ENCODE measurements at places on chromosomes 7 and 10.

GRCh38 chr10:77493851-77494261 lies 143.8 kb downstream of the KCNMA1 start:
- no peak for DNase-seq

DNA sequence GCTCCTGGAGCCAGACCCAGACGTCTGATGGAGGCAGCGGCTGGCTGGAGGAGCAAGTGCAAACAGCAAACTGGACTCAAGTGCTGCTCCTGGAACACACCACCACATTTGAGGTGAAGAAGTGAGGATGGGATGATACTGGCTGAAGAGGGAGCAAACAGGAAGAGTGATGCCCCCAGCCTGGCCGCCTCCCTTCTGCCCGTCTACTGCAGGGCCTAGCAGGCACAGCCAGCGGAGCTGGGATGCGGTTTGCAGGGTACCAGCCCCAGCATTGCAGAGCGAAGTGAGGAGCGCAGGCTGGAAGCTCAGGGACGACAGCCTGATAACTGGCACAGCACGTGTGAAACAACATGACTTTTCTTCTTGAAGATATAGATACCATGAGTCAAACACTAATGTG lies 111.8 kb upstream of the ZNF32 start:
- no peak for DNase-seq

DNA sequence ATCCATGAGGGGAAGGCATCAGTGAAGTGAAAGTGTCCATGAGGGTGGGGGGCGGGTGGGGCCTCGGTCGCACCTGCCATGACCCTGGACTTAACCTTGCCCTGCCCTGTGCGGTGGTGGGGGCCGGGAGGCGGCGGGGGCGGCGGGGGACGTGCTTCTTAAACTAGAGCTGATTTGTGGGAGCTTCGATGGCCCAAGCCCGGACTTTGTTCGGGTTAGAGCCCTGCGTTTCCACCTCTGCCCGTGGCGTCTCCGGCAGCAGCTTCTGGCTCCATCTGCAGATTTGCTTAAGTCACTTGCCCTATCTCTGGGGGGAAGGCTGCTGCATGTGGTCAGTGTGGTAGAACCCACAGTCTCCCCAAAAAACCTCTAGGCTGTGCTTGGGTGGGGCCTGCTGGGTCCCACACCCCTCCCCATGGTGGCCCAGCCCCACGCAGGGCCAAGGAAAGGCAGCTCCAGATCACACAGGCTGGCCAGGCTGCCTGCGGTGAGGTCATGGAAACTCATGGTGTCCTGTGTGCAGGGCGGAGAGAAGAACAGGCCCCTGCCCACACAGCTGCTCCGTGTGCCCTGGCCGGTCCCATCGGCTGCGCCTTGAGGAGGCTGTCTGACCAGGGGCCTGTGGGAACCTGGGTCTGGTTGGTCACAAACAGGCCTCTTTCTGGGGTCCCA lies 93.2 kb downstream of the INPP5A start:
- DNase-seq, result no peak

- no peak for DNase-seq
Measured at GRCh38 chr10:114313139-114313538, 74.1 kb downstream of the VWA2 start.

DNA sequence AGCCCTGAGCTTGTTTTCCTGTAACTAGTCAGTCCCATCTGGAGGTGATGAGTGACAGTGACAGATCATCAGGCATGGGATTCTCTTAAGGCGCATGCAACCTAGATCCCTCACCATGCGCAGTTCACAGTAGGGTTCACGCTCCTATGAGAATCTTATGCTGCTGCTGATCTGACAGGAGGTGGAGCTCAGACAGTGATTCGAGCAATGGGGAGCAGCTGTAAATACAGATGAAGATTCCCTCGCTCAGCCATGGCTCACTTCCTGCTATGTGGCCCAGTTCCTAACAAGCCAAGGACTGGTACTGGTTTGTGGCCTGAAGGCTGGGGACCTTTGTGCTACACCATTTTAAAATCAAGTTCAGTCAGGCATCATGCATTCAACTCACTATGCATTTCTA lies 221.7 kb downstream of the KIAA1217 start:
- no peak for DNase-seq

GRCh38 chr10:86105181-86105580 lies 261.4 kb downstream of the GRID1 start:
- DNase-seq, result no peak

DNA sequence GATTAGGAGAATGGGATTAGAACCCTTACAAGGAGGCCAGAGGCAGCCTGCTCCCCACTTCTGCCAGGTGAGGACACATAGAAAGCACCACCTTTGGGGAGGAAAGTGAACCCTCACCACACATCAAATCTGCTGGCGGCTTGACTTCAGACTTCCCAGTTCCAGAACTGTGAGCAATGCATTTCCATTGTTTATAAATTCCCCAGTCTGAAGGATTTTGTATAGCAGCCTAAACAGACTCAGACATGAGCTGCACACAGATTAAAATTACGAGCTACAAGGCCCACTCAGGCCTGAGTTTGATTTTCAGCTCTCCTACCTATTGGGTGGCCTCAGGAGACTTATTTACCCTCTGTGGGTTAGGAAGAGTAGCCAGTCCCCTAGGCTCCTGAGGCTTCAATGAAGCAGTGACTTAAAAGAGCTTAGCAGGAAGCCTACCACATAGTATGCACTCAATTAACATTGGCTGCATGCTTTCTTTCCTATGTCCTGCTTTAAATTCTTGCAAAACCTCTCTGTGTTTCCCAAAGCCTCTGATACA lies 350.7 kb upstream of the ZMIZ1 start:
- DNase-seq, result no peak

DNA sequence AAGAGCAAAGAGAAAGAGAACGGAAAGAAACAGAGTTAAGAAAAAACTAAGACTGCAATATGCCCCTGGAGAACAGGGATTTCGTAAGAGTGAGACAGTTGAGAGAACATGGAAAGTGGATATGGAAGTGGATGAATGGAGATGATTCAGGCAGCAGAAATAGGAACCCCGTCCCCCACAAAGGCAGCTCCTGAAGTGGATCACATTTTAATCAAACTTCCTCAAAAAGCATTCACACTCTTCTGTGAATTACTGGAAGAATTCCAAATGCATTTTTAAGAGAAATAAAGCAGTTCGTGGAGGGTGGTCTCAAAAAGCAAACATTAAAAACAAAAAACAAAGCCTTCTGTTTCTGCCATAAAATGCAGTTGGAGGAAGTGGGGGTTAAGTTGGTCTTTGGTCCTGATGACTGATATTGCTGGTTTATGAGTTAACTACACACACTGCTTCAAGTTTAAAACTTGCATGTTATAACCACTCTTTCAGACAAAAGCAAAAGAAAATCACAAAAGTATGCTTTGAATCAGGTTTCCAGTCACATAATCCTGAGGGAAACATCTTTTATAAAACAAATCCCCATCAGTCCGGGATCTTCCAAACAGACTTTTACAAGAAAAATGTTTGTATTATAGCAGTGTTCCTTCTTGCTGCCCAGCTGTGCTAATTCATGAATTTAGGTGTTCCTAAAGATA lies 214.3 kb downstream of the FANK1 start:
- DNase-seq, result no peak

GRCh38 chr10:13051126-13051694 lies 48.8 kb upstream of the OPTN start:
- DNase-seq, result no peak

GRCh38 chr7:157006829-157007469 lies 3.5 kb downstream of the MNX1 start:
- no peak for DNase-seq

DNA sequence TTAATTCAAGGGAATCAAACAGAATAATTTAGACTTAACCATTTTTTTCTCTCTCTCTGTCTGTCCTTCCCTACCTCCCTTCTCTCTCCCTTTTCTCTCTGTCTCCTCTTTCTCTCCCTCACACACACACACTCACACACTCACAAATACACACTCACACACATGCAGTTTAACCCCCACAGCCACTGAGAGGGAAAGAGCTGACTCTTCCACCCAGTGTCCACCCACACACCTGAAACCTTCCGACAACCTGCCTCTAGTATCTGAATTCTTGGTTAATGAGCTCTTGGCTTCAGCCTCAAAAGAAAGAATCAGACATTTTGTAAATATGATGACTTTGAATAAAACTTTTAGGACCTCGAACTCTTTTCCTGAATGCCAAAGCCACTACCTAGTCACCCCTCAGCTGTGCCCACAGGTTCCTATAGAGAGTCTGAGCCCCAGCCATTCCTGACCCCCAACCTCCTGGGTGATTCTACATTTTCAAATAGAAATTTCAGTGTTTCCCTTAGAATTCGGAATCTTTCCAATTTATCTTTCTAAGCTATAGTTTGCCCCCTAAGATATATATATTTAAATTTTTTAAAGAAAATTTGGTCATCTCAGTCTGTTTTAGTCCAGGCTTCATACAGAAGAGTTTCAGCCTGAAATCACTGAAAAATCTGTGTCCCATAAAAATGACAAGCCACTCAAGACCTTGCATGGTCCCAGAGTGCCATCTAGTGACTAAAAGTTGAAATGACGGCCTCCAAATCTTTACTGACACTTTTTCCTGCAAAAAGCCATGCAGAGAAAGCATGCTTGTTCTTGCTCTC lies 202.8 kb downstream of the IPMK start:
- DNase-seq, result peak; percentile 1

GRCh38 chr7:85512790-85513189 lies 325.9 kb upstream of the SEMA3D start:
- DNase-seq, result peak; percentile 90

DNA sequence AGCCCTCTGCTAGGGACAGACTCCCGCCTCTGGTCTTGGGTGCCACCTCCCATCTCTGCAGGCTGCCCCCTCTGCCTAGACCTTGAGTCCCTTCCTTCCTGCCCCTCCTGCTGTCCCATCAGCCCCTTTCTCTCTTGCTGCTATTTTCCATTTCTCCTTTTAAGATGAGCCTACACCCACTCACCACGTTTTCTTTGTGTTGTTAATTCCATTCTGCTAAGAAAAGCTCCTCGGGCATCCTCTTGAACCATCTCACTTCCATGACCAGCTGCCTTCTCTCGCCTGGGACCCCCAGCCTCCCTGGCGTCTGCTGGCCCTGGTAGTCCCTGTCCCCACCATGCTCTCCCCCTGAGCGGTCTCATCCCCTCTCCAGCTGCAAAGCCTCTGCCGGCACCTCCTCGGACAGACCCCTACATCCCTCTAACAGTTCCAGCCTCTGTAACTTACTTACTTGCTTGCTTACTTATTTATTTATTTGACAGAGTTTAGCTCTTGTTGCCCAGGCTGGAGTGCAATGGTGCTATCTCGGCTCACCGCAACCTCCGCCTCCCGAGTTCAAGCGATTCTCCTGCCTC lies 95.8 kb upstream of the SH2B2 start:
- DNase-seq, result no peak

- DNase-seq, result no peak
Measured at GRCh38 chr7:156733638-156734037, 93.1 kb downstream of the RNF32 start.

- DNase-seq, result no peak
Measured at GRCh38 chr10:116197946-116198675, 74.9 kb downstream of the GFRA1 start.

GRCh38 chr10:80289451-80290287 lies at the start of gene MAT1A:
Gene MAT1A (minus strand): TSS chr10:80289658. CDS start chr10:80289423, 235 bp downstream.
- no peak for DNase-seq

DNA sequence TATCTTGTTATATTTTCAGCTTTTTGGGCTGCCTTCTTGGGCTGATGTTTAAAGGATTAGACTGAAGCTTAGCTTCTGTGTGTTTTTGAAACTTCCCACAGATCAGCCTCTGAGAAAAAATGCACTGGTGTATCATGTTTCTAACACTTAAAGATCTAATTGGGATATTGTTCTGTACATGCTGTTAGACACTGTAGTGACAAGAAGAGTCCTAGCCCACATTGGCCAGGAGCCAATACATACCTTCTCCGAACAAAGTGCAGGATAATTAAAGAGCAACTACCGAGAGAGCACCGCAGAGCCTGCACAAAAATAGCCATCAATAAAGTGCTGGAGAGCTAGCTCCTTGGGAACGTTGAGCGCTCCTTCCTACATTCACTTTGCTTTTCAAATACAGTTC lies 289.4 kb upstream of the SP8 start:
- peak; percentile 99 for DNase-seq

DNA sequence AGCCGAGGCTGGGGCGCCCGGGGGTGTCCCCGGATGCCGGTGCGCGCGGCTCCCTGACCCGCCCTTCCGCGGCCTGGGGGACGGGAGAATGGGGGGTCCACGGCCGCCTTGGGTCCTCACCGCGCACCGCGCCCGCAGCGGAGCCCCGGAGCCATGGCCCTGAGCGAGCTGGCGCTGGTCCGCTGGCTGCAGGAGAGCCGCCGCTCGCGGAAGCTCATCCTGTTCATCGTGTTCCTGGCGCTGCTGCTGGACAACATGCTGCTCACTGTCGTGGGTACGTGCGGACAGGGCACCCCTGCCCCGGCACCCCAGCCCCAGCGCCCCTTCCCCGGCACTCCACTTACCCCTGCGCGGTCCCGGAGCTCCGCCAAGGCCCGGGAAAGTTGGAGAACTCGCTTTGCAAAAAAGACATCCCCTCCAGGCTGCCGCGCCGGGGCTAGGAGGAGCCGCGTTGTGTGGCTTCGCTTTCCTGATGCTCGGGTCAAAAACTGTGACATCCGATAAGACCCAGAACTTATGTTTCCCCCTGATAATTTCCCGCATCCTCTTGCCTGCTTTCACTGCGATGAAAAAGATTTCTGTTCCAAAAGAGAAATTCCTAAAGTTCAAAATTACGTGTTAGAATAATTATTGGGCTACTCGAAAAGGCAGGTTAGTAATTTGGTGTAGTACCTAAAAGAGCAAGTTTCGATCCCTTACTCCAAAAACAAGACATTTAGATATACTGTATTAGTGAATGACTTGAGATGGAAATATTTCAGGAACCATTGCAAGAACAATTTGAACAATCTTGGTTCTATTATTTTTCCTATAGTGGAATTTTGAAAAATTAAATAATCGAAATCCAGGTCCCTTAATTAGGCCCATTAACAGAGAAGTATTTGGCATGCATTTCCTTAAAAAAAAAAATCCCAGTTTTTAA lies 888 bp downstream of the SLC18A2 start:
- DNase-seq, result peak; percentile 27

GRCh38 chr10:78406648-78407008 lies 373.0 kb downstream of the RPS24 start:
- DNase-seq, result no peak

- peak; percentile 1 for DNase-seq
Measured at GRCh38 chr10:74901301-74901700, 74.9 kb downstream of the KAT6B start.

- peak; percentile 34 for DNase-seq
Measured at GRCh38 chr7:119594956-119595355, 678.0 kb upstream of the KCND2 start.

DNA sequence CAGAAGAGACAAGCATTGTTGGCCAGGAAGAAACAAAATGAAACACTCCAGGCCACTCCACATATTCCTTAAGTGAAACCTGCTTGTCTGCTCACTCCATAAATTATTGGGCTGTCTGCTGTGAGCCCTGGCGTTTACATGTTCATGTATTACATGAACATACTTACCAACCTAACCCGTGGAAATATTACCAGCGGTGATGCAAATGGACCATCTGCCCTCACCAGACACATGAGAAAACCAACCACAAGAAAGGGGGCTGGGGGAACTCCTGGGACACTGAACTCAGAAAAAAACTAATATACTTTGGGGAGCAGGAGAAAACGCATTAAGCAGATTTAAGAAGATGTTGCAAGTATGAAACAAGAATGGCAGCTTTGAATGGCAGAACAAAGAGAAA lies 731.2 kb upstream of the IGFBP3 start:
- DNase-seq, result no peak
